ENCODE measurements at places on chromosomes 2 and 18.

DNA sequence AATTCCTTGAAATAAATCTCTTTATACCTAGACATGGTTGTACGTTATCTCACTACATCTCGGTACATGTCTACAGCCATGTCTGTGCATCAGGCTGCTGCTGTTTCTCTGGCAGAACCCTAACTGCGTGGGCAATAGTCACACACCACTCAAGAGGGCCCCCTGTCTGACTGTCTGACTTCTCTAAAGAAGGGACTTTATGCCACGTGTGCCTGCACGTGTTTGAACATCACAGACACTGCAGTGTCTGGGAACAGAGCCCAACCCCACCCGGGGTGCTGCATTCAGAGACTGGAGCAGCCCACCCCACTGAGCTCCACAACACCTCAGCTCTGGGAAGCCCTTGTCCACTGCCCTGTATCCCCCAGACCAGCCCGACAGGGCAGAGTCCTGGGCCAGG lies 55.0 kb downstream of the KIF1A start:
- no peak for DNase-seq

DNA sequence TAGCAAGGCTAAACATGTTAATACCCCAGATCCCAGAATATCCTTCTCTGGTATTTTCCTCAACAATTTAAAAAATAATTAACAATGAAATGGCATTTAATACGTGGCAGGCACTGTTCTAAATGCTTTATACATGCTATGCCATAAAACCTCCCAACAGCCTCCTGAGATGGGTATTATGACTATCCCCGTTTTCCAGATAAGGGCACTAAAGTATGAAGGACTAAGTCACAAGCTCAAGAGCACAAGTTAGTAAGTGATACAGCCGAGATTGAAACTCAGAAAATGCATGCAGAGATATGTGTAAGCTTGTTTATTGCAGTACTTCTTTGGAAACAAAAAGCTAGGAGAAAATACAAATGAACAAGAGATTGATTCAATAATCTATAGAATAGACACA lies 8.0 kb downstream of the ABCB11 start:
- no peak for DNase-seq

- no peak for DNase-seq
Measured at GRCh38 chr2:126900646-126901319, 2.1 kb downstream of the TEX51 start.

GRCh38 chr2:95384854-95385569 lies 17.5 kb upstream of the FAHD2A start:
- no peak for DNase-seq

- no peak for DNase-seq
Measured at GRCh38 chr18:47730795-47731194, 199.7 kb downstream of the SMAD2 start.

DNA sequence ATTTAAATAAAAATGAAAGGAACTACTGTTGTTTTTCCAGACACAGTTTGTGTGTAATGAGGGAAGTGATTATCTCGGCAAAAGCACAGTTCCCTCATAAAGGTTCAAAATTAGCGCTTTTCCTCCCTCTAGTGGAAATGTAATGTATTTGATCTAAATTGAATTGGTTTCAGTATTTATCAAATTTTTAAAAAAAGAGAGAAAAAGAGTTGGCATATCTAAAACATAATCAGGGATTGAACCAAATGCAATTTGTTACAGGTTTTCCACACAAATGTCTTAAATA lies 37.5 kb downstream of the CMPK2 start:
- no peak for DNase-seq

GRCh38 chr18:56652802-56653201 lies 1.6 kb downstream of the WDR7 start:
- DNase-seq = no peak

GRCh38 chr18:22789600-22789999 lies 143.5 kb upstream of the RBBP8 start:
- DNase-seq = no peak

GRCh38 chr2:111704246-111704645 lies 179.7 kb downstream of the ANAPC1 start:
- no peak for DNase-seq

DNA sequence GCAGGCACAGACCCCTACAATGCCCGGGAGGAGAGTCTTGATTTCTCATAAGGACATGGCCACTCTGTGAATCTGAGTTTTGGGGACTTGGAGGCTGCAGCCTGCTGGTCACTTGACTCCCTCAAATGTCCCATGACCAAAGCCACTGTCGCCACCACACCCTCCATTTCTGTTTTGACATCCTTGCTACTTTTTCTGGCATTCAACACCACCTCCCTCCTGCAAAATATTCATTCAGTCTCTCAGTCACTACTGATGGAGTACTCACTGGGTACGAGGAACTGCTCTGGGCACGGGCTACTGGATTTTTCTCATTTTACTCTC lies 208.6 kb upstream of the HAAO start:
- no peak for DNase-seq

DNA sequence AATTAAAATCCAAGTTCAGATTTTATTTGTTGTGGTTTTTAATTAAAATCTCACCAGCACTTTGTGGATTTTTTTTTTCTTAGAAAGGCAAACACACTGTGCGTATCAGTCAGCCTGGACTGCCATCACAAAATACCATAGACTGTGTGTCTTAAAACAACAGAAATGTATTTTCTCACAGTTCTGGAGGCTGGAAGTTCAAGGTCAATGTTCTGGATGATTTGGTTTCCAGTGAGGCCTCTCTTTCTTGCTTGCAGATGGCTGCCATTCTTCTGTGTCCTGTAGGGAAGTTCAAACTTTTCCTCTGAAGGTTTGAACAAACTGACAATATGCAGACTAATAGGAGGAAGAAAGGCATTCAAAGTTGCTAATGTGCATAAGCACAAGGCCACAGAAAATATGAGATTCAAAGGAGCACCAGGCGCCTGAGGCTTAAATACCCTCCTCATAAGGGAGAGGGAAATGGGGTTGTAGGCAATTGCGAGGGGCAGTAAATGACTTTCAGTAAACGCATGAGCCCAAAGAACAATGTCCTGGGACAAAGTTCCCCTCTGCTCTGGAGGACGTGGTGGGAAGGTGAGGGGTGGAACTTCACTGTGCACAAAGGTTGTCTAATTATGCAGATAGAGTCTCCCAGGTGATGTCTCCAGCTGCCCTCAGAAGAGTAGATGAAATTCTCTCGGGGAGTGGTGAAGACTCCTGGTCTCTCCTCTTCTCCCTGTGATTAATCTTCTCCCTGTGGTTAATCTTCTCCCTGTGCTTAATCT lies 26.5 kb upstream of the KCNF1 start:
- DNase-seq = no peak

- DNase-seq = no peak
Measured at GRCh38 chr2:143728498-143728897, 599.3 kb downstream of the ARHGAP15 start.

DNA sequence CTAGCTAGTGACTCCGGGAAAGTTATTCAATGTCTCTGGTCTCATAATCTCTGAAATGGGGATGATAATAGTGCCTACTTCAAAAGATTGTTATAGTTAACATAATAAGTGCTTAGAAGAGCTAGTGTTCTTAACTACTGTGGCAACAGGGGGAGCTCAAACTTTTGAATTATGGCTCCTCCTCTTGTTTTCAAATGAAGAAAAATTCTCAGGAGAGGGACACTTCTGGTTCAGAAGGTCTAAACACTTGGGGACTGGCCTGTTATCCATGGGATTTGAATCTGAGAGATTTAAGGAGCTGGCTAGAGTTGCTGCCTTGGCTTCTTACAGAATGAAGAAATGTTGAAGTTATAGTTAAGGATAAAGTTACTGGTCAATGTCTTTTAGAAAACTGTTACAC lies 92.2 kb upstream of the ITGB6 start:
- DNase-seq = no peak

DNA sequence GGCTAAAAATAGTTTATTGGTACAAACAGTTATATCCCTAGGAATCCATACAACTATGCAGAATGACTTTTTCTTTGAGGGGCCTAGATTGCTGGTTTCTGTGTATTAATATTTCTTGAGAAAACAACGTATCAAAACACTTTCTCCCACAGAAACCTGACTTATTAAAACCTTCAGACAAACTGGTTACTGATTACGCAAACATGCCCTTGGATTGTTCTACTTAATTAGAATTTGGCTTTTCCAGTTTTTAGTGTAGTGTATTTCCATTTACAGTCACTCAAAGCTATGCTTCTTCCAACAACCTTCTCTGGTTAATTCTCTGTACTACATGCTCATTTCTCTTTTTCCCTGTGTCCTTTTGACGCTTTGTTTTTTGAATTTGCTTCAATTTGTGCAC lies 20.0 kb downstream of the VAPA start:
- DNase-seq = no peak

- no peak for DNase-seq
Measured at GRCh38 chr2:184169366-184169765, 429.0 kb upstream of the ZNF804A start.

DNA sequence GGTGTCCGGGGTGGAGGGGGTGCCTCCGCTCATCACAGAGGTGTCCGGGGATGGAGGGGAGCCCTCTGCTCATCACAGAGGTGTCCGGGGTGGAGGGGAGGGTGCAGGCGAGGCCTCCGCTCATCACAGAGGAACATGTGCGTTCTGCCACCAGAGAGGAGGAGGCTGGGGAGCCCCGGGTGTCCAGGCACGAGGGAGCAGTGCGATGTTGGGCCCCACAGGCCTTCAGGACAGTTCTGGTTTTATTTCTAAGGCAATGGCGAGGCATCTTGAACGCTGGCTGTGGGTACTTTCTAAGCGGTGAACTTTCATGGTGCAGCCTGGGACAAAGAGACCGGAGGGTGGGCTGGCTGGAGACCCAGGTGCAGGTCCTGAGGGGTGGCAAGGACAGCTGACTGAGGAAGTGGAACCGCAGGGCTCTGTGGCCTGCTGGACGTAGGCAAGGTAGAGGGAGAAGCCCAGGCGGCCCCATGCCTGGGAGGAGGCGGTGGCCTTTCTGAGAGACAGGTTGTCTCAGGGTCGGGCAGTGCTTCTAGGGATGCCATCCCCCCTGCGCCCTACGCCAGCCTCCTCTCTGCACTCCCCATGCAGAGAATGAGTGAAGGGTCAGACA lies 196.6 kb upstream of the SALL3 start:
- no peak for DNase-seq

DNA sequence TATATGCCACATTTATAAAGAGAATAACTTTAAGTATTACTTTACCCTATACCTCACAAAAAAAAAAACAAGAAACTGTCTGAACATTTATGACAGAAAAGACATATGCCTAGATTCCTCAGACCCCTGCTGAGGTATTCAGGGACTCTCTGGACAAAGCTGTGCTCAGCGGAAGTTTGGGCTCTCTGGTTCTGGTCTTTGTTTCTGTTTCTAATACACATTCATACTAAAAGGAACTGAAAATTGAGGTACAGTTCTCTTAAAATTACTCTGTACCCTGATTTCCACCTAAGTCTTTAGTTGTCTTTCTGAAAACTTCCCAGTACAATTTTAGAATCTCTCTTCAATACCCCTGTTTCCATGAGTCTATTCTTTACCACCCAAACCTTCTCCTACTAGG lies 160.3 kb downstream of the IKZF2 start:
- no peak for DNase-seq

DNA sequence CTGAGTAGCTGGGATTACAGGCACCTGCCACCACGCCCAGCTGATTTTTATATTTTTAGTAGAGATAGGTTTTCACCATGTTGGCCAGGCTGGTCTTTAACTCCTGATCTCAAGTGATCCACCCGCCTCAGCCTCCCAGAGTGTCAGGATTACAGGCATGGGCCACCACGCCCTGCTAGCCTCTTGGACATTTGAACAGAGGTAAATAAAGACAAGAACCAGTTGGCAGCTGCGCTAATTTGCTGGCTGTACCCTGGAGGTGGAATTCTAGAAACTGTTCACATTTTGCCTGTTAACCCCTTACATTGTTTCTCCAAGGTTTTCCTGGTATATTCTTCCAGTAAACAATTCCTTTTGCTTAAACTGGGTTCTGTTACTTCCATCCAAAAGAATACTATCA lies 132.9 kb downstream of the CDH2 start:
- no peak for DNase-seq

DNA sequence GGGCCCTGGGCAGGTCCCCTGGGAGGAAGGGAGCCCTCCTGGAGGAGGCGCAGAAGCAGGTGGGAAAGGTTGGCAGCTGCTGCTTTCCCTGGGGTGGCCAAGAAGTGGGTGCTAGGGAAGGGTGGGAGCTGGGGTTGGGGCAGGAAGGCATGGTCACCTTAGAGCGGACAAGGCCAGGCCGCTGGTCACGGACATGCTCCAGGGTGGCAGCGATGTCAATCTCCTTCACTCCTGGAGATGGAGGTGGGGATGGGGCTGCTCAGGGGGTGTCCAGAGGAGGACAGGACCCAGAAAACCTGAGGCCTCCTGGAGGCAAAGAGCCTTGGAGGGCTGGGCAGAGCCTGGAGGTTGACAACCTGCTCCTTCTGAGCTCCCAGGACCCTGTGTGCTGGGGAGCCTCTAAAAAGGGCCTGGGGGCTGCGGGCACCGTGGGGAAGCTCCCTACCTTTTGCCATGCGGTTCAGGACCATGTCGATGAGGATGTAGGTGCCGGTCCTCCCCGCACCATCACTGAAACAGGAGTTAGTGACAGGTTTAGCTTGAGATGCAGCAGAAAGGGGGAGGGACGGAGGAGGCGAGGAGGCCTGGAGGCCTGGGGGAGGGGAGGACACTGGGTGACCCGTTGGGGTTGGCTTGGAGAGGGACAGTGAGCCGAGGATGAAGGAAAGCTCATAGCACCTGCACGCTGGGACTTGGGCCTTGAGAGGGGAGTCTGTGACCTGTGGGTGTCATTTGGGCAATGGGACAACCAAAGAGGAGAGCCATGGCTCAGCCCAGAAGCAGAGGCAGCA lies 11.4 kb downstream of the DNAJB2 start:
- DNase-seq = no peak

GRCh38 chr18:37481491-37481890 lies 84.1 kb downstream of the CELF4 start:
- DNase-seq = no peak

- no peak for DNase-seq
Measured at GRCh38 chr2:133400411-133400810, 167.9 kb downstream of the NCKAP5 start.

DNA sequence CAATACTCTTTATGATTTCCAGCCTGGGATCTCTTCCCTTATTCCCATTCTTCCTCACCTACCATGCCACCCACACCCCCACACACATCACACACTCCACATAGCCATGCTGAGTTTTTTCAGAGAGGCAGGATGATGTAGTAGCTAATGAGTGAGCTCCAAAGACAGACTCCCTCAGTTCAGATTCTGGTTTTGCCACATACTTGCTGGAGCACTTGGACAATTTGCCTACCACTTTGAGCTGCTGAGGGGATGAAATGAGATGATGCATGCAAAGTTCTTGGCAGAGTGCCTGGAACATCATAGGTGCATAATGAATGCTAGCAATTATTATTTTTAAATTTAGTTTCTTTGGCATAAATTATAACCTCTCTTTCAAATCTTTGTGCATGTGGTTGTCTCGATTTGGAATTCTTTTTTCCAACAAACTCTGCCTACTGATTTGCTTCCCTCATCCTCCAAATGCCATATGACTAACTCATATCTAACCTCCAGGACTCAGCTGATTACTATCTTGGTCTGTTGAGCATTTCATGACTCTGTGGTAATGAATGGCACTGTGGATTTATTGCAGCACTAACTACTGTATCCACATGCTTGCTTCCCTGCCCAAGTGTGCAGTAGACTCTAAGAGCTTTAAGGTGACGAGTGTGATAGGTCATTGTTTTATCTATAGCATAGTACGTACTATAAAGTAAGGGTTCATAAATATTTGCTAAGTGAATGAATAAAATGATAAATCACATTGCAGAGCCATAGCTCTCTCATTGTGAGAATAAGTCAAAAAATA lies 99.1 kb downstream of the TACR1 start:
- DNase-seq = no peak
